Effector memory CD8-positive, alpha-beta T cell (primary cell): ENCODE measurements at places on chromosomes 1 and 21.
A peak's percentile ranks its signal among the peaks of the same experiment; 100 is the strongest.

DNA sequence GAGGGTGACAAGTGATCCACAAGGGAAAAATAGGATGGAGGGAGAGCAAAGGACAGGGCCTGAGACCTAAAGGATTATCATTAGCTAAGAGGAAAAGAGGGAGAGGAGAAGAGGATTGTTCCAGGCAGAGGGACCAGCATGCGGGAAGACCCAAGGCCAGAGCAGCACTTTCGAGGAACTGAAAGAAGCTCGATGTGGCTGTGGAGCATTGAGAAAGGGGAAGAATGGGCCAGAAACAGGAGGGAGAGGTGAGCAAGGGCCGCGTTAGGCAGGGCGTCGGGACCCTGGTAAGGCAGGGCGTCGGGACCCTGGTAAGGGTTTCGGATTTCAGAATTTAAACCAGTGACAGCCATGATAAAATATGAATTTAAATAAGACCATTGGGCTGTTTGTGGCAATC is 22.8 kb upstream of the CSF1 start:
- DNase-seq: no peak

- peak; percentile 40 for DNase-seq
Observed at GRCh38 chr1:232457595-232457994, 172.3 kb downstream of the SIPA1L2 start.

GRCh38 chr1:234262007-234262753 is 111.1 kb upstream of the COA6 start:
- DNase-seq: no peak

DNA sequence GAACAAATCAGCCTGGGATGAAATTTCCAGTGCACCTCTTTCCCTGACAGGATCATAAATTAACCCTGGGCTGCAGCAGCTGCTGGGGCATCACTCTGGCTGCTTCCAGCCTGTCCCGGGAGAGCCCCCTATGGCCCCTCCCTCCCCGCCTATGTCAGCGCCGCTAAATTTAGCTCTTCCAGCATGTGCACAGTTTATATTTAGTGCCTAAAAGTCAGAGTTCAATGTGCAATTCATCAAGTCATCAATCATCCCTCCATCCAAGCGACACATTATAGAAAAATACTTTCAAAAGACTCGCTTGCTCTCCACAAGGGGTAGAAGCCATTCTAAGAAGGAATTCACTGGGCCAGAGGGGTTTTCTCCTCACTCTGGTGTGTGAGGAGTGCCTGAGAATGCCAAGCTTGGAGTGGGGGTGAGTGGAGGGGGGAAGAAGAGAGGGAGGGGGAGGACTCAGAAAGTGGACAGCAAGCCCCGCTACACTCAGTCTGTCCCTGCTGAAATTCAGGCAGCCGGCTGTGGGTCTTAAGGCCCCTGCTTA is 37.4 kb downstream of the XCL1 start:
- no peak for DNase-seq

- no peak for DNase-seq
Observed at GRCh38 chr1:219160967-219161366, 12.7 kb upstream of the LYPLAL1 start.

DNA sequence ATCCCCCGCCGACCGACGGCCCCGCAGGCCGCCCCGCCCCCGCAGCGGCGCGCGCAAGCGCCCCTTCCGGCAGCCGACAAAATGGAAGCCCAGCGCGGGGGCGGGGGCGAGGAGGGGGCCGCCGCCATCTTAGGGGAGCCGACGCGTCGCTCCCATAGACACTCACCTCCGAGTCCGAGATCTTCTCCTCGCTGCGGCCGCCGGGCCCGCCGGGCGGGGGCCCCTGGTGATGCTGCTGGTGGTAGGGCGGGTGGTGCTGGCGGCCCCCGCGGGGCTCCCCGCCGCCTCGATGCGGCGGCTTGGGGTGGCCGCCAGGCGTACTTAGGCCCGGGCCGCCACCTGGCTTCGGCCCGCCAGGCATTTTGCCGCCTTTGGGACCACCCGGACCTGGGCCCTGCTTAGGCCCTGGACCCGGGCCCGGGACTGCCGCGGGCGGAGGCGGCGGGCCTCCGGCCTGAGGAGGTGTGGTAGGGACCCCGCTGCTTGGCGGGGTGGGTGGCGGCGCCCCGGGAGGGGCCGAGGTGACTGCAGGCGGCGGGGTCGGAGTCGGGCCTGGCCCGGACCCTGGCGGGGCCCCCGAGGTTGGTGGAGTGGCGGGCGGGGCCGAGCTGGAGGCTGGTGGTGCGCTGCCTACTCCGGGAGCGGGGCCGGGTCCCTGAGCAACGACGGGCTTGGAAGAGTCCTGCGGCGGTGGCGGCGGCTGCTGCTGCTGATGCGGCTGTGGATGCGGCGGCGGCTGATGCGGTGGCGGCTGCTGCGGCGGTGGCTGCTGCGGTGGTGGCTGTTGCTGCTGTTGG is 691 bp downstream of the SFPQ start:
- DNase-seq: peak; percentile 88

- no peak for DNase-seq
Observed at GRCh38 chr1:116777831-116778830, 23.9 kb downstream of the CD2 start.

- peak; percentile 53 for DNase-seq
Observed at GRCh38 chr1:12617901-12618660, at the start of gene DHRS3. DHRS3 (minus strand) TSS chr1:12618210; CDS start chr1:12617348, 862 bp downstream.

DNA sequence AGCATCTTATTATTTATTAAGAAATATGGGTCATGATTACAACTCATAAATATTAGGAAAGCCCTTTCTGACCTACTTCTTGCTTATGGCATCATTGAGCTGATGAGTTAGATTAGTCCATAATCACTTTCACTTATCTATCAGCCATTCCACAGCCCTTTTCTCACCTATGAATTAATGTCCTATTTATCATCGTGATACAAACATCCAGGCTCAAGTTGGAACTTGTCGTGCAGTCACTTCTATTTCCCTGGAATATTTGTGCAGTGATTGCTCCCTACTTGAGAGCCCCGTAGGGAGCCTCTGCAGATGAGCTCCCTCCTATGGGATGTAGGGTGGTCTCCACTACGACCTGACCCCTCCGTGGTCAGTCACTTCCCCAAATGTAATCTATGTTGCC is 8.1 kb upstream of the F3 start:
- no peak for DNase-seq

GRCh38 chr1:29196863-29197589 is 15.3 kb upstream of the SRSF4 start:
- DNase-seq: no peak

- no peak for DNase-seq
Observed at GRCh38 chr1:40594187-40594531, 62.7 kb downstream of the ZNF684 start.

GRCh38 chr1:53366901-53367502 is 39.1 kb upstream of the LRP8 start:
- DNase-seq: no peak

DNA sequence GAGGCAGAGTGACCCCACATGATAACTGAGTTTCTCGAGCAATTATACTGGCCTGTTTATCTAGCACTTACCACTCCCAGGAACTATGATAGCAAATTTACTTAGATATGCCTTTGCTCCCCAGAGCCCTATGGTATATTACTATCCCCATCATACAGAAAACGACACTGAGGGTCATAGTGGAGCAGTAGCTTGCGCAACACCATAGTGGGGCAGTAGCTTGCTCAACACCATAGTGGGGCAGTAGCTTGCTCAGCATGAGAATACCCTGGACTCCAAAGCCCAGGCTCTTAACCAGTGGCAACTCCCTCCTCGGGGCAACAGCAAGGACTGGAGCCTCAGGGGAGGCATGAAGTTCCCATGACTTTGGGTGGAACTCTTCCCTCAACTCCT is 211.9 kb downstream of the NPHP4 start:
- DNase-seq: no peak

DNA sequence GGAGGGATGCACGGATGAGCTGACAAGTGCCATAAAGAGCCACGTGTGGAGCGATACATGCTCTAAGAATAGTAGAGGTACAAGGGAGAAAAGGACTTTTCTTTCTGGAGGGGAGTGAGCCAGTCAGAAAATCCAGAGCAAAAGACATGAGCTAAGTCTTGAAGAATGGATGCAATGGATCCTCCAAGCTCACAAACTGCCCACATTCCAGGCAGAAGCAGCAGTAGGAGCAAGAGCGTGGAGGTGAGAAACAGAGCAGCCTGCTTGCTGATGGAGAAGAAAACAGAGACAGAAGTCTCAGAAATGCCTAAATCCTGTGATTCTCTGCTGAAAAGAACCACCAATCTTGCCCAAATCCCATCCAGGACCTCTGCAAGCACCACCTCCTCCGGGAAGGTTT is 78.2 kb upstream of the RALGPS2 start:
- no peak for DNase-seq

GRCh38 chr1:45792744-45793143 is 10.7 kb upstream of the MAST2 start:
- no peak for DNase-seq

- no peak for DNase-seq
Observed at GRCh38 chr1:94650301-94650700, 108.7 kb upstream of the F3 start.

DNA sequence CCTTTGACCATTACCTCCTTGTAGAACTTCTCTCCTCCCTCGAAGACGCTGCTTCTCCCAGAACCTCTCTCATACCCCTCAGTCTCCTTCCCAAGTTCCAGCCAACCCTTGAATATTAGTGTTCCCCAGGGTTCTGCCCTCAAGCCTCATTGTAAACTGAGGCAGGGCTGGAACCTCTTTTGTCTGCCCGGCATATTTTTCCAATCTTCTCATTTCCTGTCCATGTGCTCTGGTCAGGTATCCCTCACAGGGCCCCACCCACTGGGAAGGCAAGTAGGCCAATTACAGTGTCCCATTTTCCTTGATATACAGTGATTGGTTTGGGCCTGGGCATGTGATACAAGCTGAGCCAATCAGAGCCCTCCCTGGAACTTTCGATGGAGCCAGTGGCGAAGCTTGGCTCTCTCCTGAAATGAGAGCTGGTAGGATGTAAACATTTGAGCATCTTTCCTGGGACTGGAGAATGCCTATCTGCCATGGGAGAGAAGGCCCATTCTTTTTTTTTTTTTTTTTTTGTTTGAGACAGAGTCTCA is 57.1 kb upstream of the ID3 start:
- no peak for DNase-seq

DNA sequence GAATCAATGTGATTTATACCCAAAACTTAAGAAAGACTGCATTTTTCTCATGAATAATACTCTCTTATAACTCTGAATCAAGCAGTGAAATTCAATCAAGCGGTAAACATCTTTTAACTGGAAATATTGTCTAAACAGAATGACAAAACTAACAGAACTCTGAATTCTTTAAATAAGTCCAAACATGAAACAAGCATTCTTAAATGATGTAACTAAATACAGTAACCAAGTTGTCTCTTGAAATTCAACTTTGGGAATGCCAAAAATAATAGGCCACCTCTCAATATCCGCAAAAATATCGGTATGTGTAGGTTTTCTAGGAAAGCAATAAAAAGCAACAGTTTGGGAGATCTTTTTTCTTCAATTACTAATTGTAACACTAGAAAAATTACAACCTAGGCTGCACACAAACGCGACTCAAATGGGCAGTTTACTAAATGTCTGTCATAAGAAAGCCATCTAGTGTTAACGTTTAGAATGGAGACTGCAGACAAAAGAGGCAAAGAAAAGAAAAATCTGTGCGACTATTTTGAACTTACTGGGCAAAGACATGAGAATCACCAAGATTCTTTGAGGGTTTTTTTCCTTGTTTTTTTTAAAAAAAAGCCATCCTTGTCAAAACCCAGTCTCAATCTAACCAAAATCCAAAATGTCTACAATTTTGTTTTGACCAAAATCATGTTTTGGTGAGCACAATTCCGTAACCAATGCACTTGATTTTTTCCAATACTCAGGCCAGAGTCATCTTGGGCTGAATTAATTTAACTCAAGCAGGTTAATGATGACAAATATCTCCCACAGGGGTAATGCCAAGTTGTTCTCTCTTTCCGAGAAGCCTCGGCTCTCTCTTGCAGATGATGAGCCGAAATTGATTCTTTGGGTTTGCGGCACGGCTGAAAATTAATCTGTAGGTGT is 1.3 kb downstream of the SIPA1L2 start:
- no peak for DNase-seq

DNA sequence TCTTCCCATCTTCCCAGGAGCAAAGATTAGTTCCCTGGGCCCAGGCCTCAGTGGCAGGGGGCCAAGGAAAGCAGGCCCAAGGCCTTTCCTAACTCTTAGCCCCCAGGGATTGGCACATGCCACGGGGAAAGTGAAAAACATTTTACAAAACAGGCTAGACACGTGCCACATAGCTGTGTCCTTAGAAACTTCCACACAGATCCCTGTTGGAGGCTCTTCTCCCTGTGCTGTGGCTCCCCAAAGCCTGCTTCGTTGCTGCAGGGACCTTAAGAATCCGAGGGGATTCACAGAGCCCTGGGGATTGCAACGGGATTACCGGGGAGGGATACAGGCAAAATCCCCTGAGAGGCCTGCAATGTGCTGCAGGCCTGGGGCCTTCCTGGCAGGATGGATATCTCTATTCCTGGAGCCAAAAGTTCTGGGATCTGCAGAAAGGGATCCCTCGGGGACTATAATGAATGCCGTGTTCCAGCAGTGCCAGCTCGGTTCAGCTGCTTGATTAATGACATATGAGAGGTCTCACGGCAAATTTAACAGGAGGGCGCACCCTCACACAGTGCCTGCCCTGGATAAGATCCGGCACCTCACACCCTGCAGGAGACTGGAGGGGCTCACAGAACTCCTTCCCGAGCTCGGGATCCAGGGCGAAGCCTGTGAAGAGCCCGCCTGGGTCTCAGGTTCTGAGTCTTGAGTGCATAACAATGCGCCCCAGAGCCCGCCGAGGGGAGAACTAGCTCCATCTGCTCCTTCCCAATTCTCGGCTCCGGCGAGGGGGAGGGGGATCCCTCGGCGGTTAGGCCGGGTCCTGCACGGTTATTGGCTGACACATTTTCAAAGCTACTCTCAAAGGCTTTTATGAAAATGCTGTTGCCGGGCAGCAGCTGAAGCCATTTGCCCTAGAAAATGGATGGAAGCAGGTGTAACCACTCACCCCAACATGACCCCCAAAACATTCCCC is 15.3 kb upstream of the RGS8 start:
- DNase-seq: no peak

DNA sequence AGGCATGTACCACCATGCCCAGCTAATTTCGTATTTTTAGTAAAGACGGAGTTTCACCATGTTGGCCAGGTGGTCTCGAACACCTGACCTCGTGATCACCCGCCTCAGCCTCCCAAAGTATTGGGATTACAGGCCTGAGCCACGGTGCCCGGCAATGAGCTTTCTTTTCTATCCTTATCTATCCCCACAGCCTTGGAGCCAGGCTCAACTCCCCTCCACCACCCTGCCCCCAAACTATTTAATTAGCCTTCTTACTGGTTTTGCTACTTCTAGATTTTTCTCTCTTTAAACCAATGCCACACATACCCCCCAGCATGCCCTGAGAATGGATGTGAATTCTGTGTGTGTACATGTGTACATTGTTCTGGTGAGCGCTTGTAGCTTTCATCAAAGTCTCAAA is 5.7 kb upstream of the VANGL2 start:
- no peak for DNase-seq

- no peak for DNase-seq
Observed at GRCh38 chr21:15614766-15615165, 115.0 kb upstream of the USP25 start.

DNA sequence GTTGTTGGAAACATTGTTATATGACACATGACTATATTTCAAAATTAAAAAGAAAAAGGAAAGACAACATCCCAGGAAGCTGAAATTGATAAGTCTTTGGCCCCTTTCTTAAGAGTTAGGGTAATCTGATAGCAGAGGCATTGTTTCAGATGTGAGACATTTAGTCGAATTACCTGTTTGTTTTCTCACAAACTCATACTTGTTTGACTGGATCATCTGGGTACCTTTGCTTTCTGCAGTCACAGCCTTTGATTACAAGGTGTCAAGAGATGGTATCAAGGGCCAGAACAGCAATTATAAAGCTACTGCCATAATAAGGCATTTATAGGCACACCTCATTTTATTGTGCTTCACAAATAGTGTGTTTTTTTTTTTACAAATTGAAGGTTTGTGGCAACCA is 136.3 kb downstream of the DUSP10 start:
- no peak for DNase-seq
